ENCODE measurements at places on chromosomes 12 and 14.

DNA sequence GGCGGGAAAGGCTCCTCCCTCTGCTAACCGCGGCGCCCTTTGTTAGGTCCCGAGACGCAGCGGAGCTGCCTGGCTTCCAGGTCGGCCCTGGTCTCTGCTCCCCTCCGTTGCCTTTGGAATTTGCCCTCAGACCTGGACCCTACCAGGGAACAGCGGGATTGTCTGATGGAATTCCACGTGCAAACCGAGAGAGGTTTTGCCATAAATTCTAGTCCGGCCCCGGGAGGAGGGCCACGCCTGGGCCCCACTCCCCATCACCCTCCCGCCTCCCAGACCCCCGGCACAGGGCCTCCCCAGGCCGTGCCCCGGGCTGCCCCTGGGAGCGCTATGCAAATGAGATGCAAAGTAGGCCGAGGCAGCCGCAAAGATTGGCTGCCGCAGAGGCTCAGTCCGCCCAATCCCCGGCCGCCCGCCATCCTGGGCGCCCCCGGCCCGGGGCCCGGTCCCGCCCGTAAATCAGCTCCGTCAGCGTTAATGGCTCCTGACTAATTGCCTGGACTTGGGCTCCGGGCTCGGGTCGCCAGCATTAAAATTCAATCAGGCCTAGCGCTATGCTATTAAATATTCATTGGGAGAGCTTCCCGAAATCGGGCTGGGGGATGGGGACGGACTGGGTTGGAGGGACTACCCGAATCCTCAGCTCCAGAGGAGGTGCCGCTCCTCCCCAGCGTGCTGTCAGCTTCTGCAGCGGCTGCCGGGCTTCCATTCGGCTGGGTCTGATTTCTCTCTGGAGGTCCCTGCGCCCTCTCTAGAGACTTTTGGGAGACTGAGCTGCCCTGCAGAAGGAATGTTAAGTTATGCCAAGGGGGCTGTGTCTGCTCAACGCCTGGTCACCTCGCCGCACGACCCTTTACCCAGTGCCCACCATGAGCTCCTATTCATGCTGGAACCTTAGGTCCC, 15.7 kb upstream of the FIGNL2 start:
- no peak for DNase-seq

DNA sequence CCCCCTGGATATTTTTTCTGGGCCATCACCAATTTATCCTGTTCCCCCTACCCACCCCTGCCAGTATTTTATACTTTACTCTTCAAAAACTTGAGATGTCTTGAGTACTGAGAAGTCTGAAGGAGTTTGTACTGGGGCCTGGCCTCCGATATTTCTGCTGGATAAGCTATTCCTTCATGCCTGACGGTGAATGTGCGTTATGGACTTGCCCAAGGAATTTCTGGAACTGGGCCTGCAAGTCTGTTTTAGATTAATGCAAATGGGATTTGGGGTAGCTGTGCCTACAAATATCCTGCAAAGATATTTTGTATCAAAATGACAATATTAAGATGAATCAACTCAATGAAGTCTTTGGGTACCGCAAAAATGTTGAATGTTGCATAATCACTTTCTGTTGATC, at the start of gene PTCSC3:
Gene PTCSC3 (minus strand): TSS at position 199 of the 400 bp plus-strand sequence.
- no peak for DNase-seq

DNA sequence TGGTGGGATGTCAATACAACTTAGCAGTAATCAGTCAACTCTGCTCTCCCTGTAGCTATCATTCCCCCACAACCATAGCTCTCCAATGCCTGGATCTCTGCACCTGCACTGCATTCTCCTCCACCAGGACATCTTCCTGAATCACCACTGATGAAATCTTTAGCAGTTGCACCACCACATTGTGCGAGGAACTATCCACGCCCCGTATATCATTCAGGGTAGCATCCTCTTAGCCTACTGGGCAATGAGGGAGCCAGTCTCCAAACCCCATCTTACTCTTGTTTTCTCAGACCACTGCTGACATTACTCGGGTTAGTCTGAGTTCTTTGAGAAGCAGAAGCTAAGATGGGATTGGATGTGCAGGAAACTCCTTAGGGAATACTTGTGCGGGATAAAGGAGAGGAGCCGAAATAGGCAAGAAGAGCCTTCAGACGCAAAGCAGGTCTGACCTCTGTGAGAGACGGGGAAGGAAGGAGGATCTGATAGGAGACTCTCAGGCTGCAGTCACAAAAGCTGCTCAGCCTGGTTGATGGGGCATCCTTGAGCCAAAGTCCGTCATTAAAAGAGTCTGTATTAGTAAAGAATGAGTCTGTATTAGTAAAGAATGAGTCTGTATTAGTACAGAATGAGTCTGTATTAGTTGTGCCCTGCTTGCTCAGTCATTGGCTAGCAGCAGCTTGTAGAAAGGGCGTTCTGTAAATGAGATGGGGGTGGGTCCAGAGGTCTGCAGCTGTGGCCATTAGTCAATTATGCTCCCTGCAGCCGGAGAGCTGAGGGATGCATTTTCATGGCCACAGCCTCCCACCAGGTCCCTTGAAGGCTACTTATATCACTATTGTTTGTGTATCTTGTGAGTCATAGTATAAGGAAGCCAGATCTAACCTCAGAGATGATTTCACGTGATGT, 49.6 kb upstream of the RASSF3 start:
- peak; percentile 99 for DNase-seq

DNA sequence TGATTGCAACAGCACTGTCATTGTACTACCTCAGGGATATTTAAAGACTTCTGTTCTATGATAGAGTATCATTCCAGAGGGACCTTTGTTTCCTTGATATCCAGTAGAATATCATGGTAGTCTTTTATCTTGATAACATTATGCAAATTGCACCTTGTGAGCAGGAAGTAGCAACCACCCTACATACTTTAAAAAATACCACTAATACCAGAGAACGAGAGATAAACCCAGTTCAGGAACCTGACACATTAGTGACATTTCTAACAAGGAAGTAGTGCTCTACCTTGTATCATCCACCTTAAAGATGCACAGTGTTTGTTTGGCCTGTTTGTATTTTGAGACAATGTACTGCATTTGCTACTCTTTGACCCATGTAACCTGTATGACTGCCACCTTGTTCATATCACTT, 8.8 kb upstream of the MAP4K5 start:
- no peak for DNase-seq

GRCh38 chr12:40499856-40500255, 192.4 kb upstream of the CNTN1 start:
- no peak for DNase-seq

- DNase-seq = no peak
These were observed 21.6 kb downstream of the RERGL start for GRCh38 chr12:18068355-18068754.

GRCh38 chr12:117042862-117043261, 56.4 kb downstream of the TESC start:
- no peak for DNase-seq

- DNase-seq = peak; percentile 21
These were observed at the start of gene RASSF8 for GRCh38 chr12:25958428-25959070. TSS of gene RASSF8 (plus strand) at chr12:25958682. CDS start at chr12:26055344, 96,662 bp downstream.

DNA sequence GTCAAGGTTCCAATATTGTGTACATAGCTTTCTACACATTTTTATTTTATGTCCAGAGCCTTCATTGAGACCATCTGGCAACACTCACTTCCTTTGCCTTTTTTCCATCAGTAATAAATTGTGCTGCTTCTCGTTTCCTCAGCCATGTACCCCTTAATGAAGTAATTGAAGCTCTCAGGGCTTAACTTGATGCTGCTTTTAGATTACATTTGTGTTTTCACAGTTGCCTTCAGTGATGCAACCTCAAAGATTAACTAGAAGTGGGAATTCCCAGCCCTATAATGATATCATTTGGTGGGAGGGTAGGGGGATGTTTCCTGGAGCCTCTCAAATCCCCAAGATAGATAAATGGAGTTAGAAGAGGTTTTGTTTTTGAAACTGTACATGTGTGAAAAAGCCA, 80.2 kb upstream of the KRR1 start:
- DNase-seq = no peak

DNA sequence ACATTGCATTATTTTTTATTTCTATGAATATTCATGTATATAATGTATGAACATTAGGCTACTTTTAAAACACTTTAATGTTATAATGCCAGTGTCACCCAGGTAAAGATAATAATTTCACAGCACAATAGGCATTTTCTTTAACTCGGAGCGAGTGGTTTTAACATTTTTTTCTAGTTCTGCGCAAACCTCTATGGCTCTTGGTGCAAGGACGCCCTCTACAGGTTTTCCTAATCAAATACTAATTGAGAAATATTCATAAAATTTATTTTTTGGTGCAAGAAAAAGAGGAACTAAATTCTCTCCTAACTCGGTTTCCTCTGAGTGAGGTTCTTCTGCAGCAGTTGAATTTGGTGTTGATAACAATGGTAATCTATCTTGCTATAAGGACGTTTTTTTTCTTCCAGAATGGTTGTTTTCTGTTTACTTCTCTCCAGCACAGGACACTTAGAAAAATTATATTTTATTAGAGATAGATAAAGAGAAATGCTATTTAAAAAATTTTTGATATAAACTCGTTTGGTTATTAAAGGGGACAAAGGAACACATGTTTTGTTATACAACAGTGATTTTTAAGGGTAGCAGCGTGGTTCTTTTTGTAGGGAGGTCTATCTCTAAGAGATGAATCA, 2.4 kb upstream of the WIF1 start:
- no peak for DNase-seq

DNA sequence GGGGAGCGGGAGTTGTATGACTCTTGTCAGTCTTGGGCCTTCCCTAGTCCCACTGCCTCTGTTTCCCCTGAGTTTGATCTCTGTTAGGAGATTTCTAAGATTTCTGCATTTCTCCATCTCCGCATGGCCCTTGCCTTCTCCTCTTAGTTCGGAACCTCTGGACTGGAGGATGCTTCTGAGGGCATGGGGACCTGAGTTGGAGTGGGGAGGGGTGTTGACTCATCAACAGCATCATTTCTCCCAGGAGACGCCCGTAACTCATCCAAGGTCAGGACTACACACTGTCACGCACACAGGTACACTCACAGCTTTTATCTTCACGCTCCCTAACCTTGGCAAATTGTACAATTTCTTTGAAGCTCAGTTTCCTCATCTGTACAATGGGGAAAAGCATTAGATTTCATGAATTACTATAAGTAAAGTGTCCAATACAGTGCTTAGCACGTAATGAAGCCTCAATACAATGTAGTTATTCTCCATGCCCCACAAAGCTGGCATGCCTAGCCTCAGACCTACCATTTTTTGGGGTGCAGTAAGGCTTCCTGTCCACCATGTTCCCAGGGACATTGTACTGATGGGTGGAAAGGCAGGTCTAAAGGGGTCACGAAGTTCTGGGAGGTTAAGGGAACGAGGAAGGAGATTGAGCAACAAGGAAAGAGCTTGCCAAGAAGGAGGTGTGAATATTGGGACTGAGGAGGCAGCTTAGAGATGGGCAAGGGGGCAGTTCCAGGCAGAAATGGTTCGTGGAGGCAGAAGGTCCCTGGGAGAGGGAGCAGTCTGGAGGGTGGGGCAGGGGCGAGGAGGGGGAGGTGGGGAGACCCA, 600 bp upstream of the LAG3 start:
- DNase-seq = no peak

DNA sequence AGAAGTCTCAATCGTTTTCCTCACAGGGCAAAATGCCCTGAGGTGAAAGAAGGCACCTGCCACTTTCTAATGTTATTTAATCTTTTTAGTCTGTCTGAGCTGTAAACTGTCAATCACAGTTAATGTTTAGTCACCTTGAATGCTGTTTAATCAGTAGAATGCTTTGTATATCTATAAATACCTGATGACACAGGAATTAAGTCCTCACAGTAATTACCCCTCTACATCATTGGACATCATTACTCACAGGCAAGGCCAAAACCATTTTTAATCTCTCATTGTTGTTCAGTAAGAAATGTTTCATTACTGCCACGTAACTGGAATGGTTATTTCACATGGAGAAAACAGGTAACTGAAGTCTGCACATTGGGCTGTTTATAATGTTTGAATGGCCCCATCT, 178.8 kb downstream of the EXOC5 start:
- no peak for DNase-seq

DNA sequence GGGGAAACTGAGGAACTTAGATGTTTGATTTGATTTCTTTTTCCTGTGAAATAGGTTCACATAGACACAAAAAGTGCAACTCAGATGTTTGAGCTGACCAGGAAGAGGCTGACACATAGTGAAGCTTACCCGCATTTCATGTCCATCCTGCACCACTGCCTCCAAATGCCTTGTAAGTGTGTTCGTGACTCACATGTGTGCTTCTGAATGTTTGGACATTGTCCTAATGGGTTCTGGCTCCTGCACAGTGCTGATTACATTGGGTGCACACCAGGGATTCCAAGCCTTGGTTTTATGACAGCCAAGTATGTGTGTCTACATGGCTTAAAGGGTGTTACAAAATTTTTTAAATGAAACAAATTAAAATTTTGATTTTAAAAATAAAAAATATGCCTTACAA, 137.4 kb downstream of the DAAM1 start:
- no peak for DNase-seq

DNA sequence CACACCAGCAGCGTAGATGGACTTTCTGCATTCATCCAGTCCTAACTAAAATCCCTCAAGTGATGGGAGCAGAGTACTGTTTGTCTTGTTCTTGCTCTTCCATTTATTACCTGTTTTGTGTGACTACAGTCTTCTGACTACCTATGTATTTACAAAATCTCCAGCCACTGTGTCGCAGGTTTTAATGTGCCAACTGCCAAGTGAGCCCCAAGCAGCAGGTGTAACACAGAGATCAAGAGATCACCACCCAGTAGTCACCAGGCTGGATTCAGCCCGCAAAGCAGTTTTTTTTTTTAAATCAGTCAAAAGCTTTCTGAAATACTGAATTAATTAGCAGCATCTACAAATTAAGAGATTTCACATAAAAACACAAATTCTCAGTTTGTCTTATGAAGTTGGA, 724.1 kb upstream of the USP15 start:
- DNase-seq = no peak

DNA sequence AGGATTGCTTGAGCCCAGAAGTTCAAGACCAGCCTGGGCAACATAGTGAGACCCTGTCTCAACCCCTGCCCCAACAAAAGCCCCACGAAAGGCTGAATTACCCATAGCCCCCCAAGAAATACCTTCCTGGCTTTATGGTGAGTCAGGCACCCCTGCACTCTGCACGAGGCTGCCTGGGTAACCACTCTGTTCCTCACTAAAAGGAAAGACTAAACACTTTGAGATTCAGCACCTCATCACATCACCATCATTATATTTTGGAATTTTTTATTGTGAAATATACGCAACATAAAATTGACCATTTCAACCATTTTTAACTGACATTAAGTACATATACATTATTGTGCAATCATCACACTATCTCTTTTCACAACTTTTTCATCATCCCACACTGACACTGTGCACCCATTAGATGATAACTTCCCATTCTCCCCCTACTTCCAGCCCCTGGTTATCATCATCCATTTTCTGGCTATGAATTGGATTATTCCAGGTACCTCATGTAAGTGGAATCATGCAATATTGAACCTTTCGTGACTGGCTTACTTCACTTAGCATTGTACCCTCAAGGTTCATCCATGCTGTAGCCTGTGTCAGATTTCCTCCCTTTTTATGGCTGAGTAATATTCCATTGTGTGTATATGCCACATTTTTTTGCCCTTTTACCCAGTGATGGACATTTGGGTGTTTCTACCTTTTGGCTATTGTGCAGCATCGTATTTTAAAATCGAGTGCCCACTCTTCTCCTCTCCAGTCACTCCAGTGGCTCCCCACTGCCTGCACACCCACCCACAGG, 51.5 kb downstream of the TSPAN9 start:
- DNase-seq = no peak

Measured in AG04450 (cell line).